ENCODE measurements at places on chromosomes 5 and 9.

DNA sequence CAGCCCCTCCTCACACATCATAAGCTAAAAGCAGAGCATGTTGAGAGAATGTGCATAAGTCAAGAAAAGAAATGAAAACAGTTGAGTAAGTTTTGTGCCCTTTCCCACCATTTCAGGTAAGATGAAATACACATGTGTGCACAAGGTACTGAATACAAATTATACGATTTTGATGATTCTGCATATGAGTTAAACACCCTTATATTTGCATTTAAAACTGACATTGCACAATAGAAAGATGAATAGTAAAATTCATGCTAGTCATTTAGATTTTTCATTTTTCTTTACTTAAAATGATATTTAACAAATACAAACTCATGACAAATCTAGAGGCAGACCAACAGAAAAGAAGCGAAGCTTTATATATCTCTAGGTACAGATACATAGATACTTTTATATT, 24.9 kb upstream of the PSD2 start:
- DNase-seq, result no peak

DNA sequence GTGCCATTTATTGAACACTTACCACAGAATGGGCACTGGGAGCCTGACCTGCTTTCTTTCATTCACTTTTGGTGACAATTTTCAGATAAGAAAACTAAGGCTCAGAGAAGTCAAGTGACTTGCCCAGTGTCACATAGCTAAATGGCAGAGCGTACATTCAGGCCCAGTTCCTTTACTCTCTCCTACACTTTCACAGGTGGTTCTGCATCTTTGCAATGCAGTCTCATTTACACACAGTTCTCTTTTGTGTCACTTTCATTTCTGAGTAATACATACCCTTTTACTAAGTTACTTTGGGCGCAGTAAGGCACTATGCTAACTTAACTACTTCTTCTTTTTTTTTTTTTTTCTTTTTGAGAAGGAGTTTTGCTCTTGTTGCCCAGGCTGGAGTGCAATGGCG, 8.3 kb downstream of the NFIL3 start:
- no peak for DNase-seq

GRCh38 chr5:24623031-24623430, 21.7 kb downstream of the CDH10 start:
- DNase-seq, result no peak

DNA sequence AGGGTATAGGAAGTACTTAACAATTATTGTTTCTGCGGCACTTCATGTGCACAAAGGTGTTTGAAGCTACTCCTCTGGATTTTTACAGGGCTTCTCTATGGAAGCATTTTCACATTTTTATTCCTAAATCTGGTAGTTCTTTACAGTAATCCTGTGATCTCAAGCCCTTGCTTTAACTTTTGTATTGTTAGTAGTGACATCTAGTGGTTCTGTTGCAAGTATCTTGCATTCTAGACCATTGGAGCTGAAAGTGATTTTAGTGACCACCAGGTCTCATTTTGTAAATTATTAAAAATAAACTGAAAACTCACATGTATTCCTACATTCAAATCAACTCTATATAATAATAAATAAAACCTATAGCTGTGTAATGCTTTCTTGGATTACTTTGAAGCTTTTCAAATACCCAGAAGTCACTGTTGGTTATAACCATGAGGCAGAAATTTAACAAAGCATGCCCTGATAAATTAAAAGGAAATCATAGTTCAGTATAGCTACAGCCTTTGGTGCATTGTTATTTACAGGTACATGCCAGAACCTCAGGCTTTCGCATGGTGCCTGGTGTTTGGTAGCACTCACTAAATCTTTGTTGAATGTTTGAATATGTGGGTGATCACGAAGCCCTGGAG, 18.9 kb downstream of the RPS23 start:
- DNase-seq, result no peak

- no peak for DNase-seq
These were observed 23.4 kb downstream of the SPAAR start for GRCh38 chr9:35932735-35933134.

DNA sequence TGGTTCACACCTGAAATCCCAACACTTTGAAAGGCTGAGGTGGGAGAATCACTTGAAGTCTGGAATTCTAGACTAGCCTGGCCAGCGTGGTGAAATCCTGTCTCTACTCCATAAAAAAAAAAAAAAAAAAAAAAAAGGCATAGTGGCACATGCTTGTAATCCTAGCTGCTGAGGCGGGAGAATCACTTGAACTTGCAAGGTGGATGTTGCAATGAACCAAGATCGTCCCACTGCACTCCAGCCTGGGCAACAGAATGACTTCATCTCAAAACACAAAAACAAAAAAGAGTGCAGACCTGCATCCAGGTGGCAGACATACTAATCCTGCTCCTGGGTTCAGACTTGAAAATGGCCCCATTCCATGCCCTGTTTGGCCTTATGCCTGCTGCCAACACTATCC, 21.8 kb upstream of the ADAMTS19 start:
- DNase-seq, result no peak

DNA sequence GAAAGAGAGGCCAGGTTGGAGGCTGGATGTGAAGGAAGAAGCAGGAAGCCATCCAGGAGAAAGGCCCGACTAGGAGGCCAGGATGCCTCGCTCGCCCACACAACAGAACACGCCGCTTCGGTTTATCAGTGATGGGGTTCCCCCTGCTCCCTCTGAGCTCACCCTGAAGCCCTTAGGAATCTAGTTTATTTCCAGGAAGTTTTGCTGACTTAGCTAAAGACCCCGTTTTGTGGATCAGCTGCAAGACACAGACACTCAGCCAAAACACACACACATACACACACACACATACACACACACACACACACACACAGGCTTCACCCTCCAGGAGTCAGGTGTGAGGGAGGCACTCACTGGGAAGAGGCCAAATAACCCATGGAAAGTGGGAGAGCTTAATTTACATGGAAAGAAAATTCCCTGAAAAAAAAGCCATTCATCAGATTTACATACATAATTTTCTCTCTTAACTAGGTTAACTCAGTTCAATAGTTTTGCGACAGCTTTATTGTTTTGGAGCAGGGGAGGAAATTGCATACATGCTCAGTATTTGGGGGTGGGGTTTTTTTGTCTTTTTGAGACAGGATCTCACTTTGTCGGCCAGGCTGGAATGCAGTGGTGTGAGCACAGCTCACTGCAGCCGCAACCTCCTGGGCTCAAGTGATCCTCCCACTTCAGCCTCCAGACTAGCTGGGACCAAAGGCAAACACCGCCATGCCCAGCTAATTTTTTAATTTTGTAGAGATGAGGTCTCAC, 92.7 kb upstream of the HAND1 start:
- DNase-seq, result no peak

GRCh38 chr9:133673258-133673655, 37.1 kb downstream of the DBH start:
- no peak for DNase-seq

DNA sequence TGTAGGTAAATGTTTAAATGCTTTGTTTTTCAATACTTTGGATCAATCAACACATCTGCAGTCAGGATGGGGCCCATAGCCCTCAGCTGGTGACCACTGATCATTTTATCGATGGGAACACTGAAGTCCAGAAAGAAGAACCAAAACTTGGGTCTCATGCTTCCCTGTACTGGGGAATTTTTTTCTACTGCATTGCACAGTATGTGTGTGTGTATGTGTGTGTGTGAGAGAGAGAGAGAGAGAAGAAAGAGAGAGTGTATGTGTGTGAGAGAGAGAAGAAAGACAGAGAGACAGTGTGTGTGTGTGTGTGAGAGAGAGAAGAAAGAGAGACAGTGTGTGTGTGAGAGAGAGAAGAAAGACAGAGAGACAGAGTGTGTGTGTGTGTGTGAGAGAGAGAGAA, 202.9 kb upstream of the MSX2 start:
- DNase-seq, result no peak

- no peak for DNase-seq
These were observed 15.8 kb downstream of the TLN1 start for GRCh38 chr9:35716230-35716629.

GRCh38 chr5:37786416-37786815, 53.4 kb downstream of the GDNF start:
- DNase-seq, result no peak

GRCh38 chr9:18297056-18297841, 176.7 kb upstream of the ADAMTSL1 start:
- DNase-seq, result no peak

GRCh38 chr9:136112541-136112940, 6.1 kb downstream of the TMEM250 start:
- no peak for DNase-seq

DNA sequence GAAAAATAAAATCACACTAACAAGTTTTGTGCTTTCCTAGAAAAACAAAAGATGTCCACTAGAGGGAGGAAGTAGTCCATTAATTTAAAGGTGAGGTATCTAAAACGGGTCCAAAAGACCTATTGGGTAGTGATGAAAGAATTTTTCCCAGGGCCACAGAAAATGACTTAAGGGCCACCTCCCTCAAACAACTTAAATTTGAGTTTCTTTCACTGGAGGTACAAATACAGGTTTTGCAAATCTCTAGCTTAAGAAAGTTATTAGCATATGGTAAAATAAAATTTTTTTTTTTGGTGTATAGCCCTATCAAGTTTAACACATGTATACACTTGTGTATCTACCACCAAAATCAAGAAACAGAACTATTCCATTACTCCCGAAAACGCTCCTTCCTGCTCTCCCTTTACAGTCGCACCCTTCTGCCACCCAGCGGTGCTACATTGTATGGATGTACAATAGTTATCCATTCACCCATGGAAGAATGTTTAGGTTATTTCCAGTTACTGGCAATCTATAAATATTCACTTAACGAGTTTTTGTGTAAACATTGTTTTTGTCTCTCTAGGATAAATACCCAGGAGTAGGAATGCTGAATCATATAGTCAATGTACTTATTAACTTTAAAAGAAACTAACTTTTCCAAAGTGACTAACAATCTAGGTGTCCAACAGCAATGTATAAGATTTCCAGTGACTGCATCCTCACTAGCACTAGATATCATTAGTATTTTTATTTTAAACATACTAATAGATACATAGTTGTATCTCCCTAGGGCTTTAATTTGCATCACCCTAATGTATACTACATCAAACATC, 21.9 kb downstream of the DEPDC1B start:
- no peak for DNase-seq

- DNase-seq, result no peak
These were observed 97.3 kb upstream of the HMHB1 start for GRCh38 chr5:143714629-143715028.

DNA sequence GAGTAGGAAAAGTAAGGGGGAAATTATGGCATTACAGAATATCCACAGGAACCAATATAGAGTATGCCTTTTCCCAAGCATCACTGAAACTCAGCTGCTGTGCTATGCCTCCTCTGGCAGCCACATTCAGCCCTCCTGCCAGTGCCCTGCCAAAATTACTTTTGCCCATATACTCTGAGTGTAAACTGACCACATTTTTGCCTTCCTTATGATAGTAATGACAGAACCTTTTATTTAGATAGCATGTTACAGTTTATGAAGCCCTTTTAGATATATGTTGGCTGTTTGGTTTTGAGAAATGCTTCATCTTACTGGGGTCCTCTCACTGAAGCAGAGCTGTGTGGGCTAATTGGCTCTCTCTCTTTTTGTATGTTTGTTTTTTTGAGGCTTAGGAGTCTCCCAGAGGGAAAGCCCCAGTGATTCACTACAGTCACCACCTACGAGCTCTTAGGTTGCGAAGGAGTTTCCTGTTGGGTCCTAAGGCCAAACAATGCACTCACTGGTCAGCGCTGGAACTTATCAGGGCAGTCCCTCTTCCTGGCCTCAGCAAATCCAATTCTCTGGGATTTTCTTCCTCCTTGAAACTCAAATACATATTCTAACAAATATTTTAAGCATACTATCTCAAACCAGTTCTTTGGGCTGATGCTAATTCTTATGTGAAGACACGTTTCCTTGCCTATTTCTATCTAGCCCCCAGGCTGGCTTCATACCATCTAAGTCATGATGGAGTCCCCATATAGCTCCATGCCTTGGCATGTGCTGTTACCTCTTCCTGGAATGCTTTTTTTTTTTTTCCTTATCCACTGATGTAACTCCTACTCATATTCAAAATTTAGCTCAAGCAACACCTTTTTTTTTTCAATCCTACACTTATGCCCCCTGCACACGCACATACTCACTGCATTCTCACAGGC, 3.7 kb downstream of the PHF24 start:
- no peak for DNase-seq

DNA sequence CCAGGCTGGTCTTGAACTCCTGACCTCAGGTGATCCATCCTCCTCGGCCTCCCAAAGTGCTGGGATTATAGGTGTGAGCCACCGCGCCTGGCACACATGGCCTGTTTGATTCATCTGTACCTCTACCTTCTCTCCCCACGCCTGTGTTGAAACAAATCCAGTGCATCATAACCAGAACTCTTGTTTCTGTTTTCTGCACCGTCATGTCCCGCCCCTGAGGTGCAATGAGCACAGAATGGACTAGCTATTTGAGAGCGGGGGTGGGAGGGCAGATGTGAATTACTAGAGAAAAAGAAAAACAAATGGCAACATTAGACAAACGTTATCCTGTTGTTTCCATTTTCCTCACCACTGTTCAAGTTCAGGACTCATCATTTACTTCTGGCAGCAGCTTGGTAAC, 10.7 kb upstream of the FAM193B start:
- no peak for DNase-seq

DNA sequence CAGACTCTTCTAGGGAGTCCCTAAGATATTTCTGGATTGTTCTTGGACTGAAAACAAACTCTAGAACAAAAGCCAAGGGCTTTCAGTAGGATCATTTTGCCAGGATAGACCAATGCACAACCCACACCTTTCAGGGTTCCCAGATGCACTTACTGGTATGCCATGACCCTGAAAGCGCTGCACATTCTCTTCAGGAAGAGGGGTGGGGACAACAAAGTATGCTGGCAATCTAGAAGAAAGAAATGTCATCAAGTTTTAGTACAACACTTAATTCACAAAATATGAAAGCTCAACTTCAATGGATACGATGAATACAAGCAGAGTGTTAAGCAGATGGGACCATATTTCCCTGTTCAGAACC, 57.2 kb downstream of the MTMR12 start:
- no peak for DNase-seq

- no peak for DNase-seq
These were observed 79.8 kb downstream of the MAT2B start for GRCh38 chr5:163585206-163585605.

DNA sequence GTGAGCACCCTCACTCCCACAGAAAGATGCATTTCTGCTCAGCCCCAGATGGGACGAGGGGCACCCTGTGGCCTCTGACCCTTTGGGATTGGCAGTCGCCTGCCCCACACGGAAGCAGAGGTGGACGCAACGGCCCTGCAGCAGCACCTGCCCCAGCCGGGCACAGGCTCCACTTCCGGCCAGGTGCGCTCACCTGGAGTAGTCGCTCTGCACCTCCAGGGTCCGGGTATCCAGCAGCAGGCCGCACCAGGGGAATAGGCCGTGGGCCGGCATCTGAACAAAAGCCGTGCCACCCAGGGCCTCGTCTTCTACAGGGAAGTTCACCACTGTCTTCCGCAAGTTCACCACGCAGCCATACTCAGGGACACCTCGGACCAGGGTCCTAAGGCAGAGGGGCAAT, 30.7 kb downstream of the TERT start:
- no peak for DNase-seq

DNA sequence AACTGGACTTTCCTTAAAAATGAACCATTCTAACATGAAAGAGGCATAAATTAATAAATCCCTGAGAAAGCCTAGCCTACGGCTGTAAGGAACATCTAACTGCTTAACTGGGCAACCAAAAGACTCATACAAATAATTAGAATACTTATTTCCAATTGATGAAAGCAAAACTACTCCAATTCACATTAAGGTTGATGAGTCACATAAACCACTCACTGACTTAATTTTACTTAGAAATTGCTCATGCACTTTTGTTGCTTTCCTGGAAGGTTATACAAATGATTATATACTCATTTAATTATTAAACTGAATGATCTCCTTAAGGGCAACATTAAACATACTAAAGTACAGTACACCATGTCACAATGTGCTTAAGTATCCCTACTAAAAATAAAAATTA, 101.9 kb downstream of the NFIB start:
- DNase-seq, result no peak

Data from stimulated activated CD4-positive, alpha-beta T cell treated with anti-CD3 and anti-CD28 coated beads, TNF-alpha, amount 100 ng/mL, for 1 hour (primary cell).